ENCODE measurements at places on chromosomes 5 and 9. TPM values are rescaled to one million over a fixed set of nuclear protein-coding genes. Genes with fewer than 3 reads are reported as not detected.

DNA sequence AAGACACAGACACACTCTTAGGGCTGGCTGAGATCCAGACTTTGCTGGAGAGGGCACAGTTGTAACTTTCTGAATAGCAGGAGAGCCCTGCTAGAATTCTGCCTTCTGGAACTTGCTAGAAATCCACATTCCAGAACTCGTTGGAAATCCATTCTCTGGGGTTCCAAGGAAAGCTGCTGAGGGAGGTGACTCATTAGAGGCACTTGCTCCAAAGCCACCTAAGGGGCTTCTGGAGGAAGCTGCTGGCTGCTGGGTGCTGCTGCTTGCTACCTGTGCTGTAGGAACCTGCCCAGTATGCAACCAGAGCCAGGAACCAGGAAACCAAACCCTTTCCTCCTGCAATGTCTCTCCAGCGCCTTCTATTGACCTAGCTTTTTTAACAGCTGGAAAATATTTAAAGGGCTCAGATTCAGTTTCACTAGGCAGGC lies 4.1 kb upstream of the TLE4 start:
- H3K27me3 ChIP-seq, result no peaks in the 10 kb centered on the region
- H3K36me3 ChIP-seq, result no peaks in the 10 kb centered on the region
- no peak overlapping the region for H3K27ac ChIP-seq
- DNase-seq, result no peak

DNA sequence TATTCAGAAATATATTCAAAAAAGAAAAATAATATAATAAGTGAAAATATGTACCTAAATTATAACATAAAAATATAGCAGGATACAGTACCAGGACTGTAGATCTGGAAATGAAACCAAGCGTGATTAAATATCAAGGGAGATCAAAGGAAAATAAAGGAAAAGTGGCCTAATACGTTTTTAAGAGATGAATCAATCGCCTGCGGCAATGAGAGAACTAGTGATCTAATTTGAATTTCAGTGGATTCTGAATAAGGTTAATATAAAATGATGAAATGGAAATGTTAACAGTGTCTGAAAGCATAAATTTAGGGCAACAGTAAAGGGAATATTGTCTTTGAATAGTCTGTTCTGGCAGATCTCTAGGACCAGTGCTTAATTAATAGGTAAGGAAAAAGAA lies 1761.9 kb upstream of the ACO1 start:
- no peak overlapping the region for H3K27ac ChIP-seq
- no peaks in the 10 kb centered on the region for H3K27me3 ChIP-seq
- no peak overlapping the region for H3K4me3 ChIP-seq
- DNase-seq, result no peak

PLAC8L1 gene
- 0.24 TPM for total RNA-seq

TMEM252 gene
- total RNA-seq, result not detected

PCDHA9 gene
- not detected for total RNA-seq

- H3K4me3 ChIP-seq, result no peak overlapping the region
- no peak for DNase-seq
- no peaks in the 10 kb centered on the region for H3K36me3 ChIP-seq
Observed at GRCh38 chr9:84974855-84975254, 305.3 kb downstream of the NTRK2 start.

DTWD2 gene
- 3.9 TPM for total RNA-seq

ADAMTS6 gene
- 11.5 TPM for total RNA-seq

SPINK4 gene
- total RNA-seq, result 0.38 TPM

DNA sequence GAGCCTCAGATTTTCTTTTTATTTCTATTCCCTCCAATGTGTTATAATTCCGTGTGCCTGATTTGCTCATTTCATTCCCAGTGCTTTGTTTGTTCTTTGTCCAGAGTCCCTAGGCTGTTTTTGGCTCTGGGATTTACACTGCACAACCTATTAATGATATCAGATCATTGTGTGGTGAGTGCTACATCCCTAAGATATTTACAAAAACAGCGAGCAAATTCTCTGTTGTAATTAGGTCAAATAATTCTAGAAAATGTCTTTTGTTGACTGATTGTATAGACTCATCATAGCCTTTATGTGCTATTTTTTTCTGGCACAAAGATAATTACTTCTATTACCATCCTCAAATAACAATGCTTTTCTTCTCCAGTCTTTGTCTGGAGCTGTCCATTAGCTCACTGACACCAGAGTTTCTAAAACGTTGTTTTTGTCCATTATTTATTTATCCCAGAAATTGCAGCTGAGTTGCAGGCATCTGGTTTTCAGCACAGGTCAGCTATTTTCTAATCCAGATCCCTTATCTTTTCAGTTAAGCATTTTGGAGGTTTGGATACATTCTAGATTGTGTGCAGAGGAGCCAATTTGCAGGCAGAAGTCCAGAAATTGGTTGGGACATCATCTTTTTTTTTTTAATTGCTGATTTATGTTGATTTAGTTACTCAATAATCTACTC lies 379.9 kb upstream of the DMAC1 start:
- DNase-seq, result no peak
- no peak overlapping the region for H3K27ac ChIP-seq
- H3K27me3 ChIP-seq, result no peaks in the 10 kb centered on the region
- no peaks in the 10 kb centered on the region for H3K36me3 ChIP-seq
- H3K4me3 ChIP-seq, result no peak overlapping the region

- no peak overlapping the region for H3K4me3 ChIP-seq
- DNase-seq, result no peak
- H3K27me3 ChIP-seq, result no peaks in the 10 kb centered on the region
Observed at GRCh38 chr9:89078421-89078820, 87.2 kb downstream of the S1PR3 start.

SEMA5A gene
- total RNA-seq, result 2.5 TPM

NIPAL4 gene
- 0.14 TPM for total RNA-seq

- H3K4me3 ChIP-seq, result no peak overlapping the region
- no peak for DNase-seq
- H3K27ac ChIP-seq, result no peak overlapping the region
- no peaks in the 10 kb centered on the region for H3K36me3 ChIP-seq
Observed at GRCh38 chr9:128053560-128053959, 13.6 kb downstream of the NAIF1 start.

ZNF354C gene
- total RNA-seq, result 6.0 TPM

DNA sequence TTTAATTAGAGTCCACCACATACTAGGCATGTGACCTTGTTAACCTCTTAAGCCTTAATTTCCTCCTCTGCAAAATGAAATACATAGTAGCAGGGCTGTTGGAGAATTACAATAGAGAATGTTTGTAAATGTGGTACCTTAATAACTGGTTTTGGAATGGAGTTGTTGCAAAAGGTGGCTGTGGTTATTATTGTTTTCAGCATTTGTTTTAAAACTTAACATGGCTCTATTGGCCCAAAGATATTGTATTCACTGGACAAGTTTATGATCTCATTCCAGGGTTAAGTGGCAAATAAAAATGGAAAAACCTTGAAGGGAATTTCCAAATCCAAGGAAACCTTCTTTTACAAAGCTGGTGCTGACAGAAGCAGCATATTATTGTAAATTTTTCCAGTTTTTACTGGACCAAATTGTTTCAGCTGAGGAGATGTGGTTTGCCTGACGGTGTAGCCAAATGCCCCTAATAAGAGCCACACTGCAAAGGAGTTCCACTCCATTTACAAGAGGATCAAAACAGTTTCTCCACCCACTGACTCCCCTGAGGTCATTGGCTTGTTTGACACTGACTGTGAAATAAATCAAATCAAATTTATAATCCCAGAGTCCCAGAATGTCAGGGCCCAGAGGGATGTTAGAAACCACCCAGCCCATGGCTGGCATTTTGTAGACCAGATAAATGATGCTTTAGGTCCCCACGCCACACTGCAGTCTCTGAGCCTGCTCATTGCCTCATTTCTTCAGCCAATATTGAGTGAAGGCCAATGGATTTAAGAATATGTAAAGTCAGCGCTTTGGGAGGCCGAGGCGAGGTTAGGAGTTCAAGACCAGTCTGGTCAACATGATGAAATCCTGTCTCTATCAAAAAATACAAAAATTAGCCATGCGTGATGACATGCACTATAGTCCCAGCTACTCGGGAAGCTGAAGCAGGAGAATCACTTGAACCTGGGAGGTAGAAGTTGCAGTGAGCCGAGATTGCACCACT lies 45.2 kb downstream of the ADRA1B start:
- no peak overlapping the region for H3K4me3 ChIP-seq
- no peak overlapping the region for H3K27ac ChIP-seq
- DNase-seq, result no peak
- H3K4me1 ChIP-seq, result no peaks in the 10 kb centered on the region

TMEM171 gene
- 0.19 TPM for total RNA-seq

- H3K27me3 ChIP-seq, result no peaks in the 10 kb centered on the region
- H3K36me3 ChIP-seq, result no peaks in the 10 kb centered on the region
- DNase-seq, result no peak
- H3K4me1 ChIP-seq, result peaks cover 52% of the 10 kb centered on the region
- H3K4me3 ChIP-seq, result no peak overlapping the region
Observed at GRCh38 chr9:133699546-133699945, 38.6 kb downstream of the SARDH start.

DNA sequence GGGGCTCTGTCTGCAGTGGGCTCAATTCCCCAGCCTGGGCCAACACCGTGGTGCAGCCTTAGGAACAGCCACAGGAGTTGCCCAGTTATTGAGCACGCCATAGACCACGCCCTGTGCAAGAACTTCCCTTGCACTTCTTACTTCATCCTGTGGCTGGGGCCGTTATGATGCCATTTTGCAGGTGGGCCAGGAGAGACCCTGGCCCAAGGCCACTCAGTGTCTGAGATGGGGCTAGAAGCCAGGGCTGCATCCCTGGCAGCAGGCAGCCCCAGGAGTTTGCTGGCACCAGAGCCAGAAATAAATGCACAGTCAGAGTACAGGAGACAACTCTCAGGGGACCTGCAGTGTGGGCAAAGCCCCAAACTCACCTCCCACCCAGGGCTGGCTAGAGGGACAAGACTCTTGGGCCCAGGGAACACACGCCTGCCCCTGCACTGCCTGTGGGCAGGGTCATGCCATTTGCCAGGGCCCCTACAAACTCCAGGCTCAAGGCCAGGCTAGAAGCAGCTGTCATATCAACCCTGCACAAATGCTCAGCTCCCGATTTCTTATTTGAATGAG lies 6.7 kb downstream of the CORO2A start:
- no peak overlapping the region for H3K27ac ChIP-seq
- no peaks in the 10 kb centered on the region for H3K27me3 ChIP-seq
- H3K4me1 ChIP-seq, result peaks cover 8% of the 10 kb centered on the region
- no peak overlapping the region for H3K4me3 ChIP-seq
- no peak for DNase-seq

GRCh38 chr5:169804861-169805260 lies 167.8 kb downstream of the DOCK2 start:
- no peak for DNase-seq
- no peaks in the 10 kb centered on the region for H3K27me3 ChIP-seq
- no peak overlapping the region for H3K4me3 ChIP-seq
- H3K36me3 ChIP-seq, result peaks cover 31% of the 10 kb centered on the region
- peaks cover 3% of the 10 kb centered on the region for H3K4me1 ChIP-seq

GRCh38 chr5:121408778-121409177 lies 442.9 kb upstream of the FTMT start:
- H3K4me1 ChIP-seq, result no peaks in the 10 kb centered on the region
- no peak for DNase-seq
- H3K27ac ChIP-seq, result no peak overlapping the region
- no peaks in the 10 kb centered on the region for H3K36me3 ChIP-seq

GRCh38 chr5:132010989-132011621 lies 353 bp downstream of the ACSL6 start:
- no peak for DNase-seq
- H3K36me3 ChIP-seq, result no peaks in the 10 kb centered on the region
- H3K4me1 ChIP-seq, result peaks cover 36% of the 10 kb centered on the region
- H3K27ac ChIP-seq, result no peak overlapping the region

- no peak overlapping the region for H3K4me3 ChIP-seq
- no peaks in the 10 kb centered on the region for H3K4me1 ChIP-seq
- DNase-seq, result no peak
- H3K27ac ChIP-seq, result no peak overlapping the region
- H3K27me3 ChIP-seq, result no peaks in the 10 kb centered on the region
Observed at GRCh38 chr5:7533941-7534340, 138.0 kb downstream of the ADCY2 start.

FOXI1 gene
- total RNA-seq, result 0.14 TPM
